ENCODE measurements at places on chromosomes 3 and 15. TPM values are rescaled to one million over a fixed set of nuclear protein-coding genes. Genes with fewer than 3 reads are reported as not detected.

CILP gene
- total RNA-seq = under 0.01 TPM

STOML1 gene
- 22.9 TPM for total RNA-seq

CFAP20DC gene
- 2.5 TPM for total RNA-seq

GOLGA8H gene
- total RNA-seq = 0.15 TPM

TM4SF18 gene
- total RNA-seq = under 0.01 TPM

ABHD5 gene
- total RNA-seq = 21.6 TPM

ZSCAN2 gene
- 13.2 TPM for total RNA-seq

MLH1 gene
- total RNA-seq = 51.0 TPM

KBTBD13 gene
- total RNA-seq = not detected

SAMMSON gene
- total RNA-seq = not detected

KNG1 gene
- total RNA-seq = not detected
